ENCODE measurements at places on chromosomes 2 and 18.

DNA sequence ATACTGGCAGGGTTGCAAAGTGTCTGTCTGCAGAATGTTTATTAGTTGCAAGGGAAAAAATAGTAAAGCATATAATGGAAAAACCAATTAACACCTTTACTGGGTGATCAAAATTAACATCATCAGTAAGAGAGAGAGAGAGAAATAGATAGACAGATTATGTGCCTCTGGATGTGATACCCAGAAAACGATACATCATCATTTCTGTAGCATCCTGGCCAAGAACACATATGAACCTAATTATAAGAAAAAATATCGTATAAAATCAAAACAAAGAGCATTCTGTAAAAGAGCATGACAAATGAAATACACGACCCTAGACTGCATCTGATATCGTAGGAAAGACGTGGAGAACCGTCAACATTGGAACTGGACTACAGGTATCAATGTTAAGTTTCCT lies 64.6 kb downstream of the SMC6 start:
- no peaks in the 10 kb centered on the region for H3K27me3 ChIP-seq
- no peak overlapping the region for H3K4me3 ChIP-seq
- H3K27ac ChIP-seq, result no peak overlapping the region
- no peaks in the 10 kb centered on the region for H3K4me1 ChIP-seq
- H3K36me3 ChIP-seq, result peaks cover 96% of the 10 kb centered on the region

DNA sequence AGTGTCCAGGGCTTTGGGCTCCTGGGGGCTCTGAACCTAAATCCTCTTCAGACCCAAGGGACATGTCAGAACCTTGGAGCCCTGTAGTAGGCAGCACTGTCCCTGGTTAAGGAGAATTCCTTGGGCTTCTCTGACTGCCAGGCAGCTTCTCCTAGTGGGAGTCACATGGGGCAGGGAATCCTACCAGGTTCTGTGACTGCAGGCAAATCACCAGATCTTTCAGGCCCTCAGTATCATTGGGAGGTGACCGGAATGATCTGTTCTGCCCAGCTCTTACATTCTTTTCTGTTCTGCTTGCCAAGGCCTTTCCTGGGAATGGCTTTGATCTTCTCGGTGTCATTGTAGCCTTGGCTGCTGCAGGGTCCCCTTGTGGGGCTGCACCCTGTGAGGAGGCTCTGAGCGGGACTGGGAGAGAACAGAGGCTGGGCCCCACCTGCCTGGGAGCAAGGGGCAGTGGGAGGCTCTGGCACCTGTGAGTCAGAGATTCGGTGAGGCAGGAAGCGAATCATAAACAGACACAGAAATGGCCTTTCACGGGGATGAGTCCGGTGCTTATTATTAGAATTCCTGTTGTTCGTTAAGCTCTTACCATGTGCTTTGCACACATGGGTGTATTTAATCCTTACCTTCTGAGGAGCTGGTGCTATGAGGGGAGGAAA lies 14.1 kb downstream of the CEP68 start:
- H3K36me3 ChIP-seq, result peaks cover 38% of the 10 kb centered on the region
- DNase-seq, result no peak
- peaks cover 21% of the 10 kb centered on the region for H3K4me1 ChIP-seq
- H3K27me3 ChIP-seq, result no peaks in the 10 kb centered on the region
- no peak overlapping the region for H3K4me3 ChIP-seq

DNA sequence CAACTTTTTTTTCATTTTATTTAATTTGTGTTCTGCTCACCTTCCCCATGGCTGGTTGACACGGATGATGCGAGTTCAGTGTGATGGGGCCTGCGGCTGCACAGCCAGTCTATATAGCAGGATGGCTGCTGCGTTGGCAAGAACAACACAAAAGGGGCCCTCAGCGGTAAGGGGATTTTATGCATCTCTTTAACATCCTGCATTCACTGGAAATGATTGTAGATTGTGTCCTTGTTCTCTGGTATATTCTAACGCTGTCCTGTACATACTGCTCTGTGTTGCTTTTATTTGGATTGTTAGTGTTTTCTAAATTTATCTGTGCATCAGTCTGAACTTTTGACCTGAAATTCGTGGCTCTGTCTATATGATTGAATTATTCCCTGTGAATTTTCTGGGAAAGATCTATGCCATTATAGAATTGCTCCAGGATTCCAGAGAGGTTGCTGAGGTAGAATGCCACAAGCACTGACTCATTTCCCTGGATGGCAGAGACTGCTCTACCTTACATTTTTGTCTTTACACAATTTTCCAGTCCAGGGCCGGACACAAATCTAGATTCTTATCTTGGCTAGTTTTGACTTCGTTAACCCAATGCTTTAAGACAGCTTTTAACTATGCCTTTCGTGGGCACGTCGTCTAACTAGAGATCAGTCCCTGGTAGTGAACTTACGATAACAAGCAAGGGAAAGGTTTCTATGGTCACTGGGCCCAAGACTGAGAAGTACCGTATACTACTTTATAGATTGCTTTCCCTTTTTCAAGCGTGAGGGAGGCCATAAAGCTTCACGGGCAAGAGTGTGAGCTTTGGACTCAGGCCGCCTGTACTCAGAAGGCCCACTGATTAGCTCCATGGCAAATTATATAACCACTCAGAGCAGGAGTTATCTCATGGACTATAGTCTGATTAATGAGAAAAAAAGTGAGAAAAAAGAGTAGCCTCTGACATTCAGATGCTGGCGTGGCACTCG lies at the start of gene CRYGC:
TSS of gene CRYGC (minus strand) at position 85 of the 968 bp plus-strand sequence. CDS start at position 49, 36 bp downstream.
- H3K27ac ChIP-seq, result peak within 1 kb of the TSS; percentile 7
- peaks cover 16% of the 10 kb centered on the region for H3K4me1 ChIP-seq
- no peak within 1 kb of the TSS for H3K4me3 ChIP-seq
- no peaks in the 10 kb centered on the region for H3K36me3 ChIP-seq
- H3K27me3 ChIP-seq, result peaks cover 3% of the 10 kb centered on the region

DNA sequence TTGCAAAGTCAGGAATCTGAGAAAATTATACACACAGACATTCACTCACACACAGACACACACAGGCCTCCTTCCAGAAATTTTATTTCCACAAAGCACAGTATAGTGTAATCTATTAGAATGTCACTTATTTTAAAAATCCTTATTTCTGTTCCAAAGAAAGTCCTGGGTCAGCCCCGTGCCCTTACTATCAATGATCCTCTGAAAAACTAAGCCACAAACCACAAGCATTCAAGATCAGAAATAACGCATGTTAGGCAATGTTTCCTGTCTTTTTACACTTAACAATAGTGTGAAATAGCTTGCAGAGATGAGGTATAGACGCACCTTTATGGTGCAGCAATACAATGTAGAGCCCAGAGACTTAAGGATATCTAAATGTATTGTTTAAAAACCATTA lies 25.8 kb downstream of the TBC1D8 start:
- H3K27ac ChIP-seq, result no peak overlapping the region
- H3K36me3 ChIP-seq, result peaks cover 4% of the 10 kb centered on the region
- peaks cover 2% of the 10 kb centered on the region for H3K27me3 ChIP-seq
- no peak overlapping the region for H3K4me3 ChIP-seq
- DNase-seq, result no peak

DNA sequence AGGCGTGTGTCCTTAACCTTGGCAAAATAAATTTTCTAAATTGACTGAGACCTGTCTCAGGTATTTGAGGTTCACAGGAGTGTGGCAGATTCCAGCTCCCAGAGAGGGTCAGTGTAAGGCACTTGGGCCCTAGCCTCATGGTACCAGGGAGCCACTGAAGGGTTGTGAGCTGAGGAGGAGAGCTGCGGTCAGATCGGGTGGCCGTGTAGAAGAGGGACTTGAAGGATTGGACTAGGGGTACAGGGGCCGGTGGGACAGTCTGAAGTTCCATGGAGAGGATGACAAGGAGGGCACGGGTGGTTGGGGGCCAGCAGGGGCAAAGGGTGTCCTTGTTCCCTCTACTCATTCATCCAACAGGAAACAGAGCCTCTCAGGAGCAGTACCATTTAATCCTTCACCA lies 327.0 kb upstream of the HS6ST1 start:
- H3K27ac ChIP-seq, result peak overlapping the region; percentile 57
- peaks cover 24% of the 10 kb centered on the region for H3K4me1 ChIP-seq
- no peaks in the 10 kb centered on the region for H3K36me3 ChIP-seq
- no peak for DNase-seq
- H3K27me3 ChIP-seq, result peaks cover 30% of the 10 kb centered on the region
- H3K4me3 ChIP-seq, result no peak overlapping the region

GRCh38 chr2:202337151-202337550 lies 39.0 kb upstream of the BMPR2 start:
- no peak overlapping the region for H3K4me3 ChIP-seq
- no peak for DNase-seq

DNA sequence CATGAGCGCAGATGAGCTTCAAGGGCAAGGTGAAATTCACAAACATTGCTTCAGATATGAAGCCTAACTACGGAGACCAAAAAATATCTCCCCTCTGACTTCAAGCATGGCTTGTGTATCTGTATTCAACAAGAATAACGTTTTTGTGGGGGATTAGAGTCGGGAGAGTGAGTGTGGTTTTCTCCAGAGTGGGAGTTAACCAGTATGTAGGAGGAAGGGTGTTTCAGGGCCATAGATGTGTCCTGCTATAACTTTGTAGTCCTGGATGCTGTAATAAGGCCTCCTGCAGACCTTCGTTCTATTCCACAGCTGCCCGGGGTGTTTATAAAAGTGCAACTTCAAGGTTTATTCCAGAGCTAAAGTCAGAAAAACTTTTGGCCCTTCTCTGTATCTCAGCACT lies 12.9 kb upstream of the C2orf74 start:
- H3K27me3 ChIP-seq, result peaks cover 6% of the 10 kb centered on the region
- H3K27ac ChIP-seq, result no peak overlapping the region
- DNase-seq, result no peak
- peaks cover 6% of the 10 kb centered on the region for H3K4me1 ChIP-seq
- H3K36me3 ChIP-seq, result peaks cover 49% of the 10 kb centered on the region

- peaks cover 81% of the 10 kb centered on the region for H3K27me3 ChIP-seq
- H3K27ac ChIP-seq, result no peak overlapping the region
- DNase-seq, result no peak
Measured at GRCh38 chr2:100821255-100821910, 1.4 kb downstream of the NPAS2 start.

GRCh38 chr18:40072761-40073160 lies 1882.3 kb upstream of the PIK3C3 start:
- peaks cover 13% of the 10 kb centered on the region for H3K36me3 ChIP-seq
- H3K4me1 ChIP-seq, result peaks cover 15% of the 10 kb centered on the region
- peak overlapping the region; percentile 38 for H3K27ac ChIP-seq
- DNase-seq, result no peak
- no peak overlapping the region for H3K4me3 ChIP-seq
- no peaks in the 10 kb centered on the region for H3K27me3 ChIP-seq

Measured in nephron progenitor cell (in vitro differentiated cells).